ENCODE measurements at places on chromosomes 11 and 22.

- DNase-seq, result no peak
Observed at GRCh38 chr11:76391021-76391420, 9.9 kb downstream of the GVQW3 start.

DNA sequence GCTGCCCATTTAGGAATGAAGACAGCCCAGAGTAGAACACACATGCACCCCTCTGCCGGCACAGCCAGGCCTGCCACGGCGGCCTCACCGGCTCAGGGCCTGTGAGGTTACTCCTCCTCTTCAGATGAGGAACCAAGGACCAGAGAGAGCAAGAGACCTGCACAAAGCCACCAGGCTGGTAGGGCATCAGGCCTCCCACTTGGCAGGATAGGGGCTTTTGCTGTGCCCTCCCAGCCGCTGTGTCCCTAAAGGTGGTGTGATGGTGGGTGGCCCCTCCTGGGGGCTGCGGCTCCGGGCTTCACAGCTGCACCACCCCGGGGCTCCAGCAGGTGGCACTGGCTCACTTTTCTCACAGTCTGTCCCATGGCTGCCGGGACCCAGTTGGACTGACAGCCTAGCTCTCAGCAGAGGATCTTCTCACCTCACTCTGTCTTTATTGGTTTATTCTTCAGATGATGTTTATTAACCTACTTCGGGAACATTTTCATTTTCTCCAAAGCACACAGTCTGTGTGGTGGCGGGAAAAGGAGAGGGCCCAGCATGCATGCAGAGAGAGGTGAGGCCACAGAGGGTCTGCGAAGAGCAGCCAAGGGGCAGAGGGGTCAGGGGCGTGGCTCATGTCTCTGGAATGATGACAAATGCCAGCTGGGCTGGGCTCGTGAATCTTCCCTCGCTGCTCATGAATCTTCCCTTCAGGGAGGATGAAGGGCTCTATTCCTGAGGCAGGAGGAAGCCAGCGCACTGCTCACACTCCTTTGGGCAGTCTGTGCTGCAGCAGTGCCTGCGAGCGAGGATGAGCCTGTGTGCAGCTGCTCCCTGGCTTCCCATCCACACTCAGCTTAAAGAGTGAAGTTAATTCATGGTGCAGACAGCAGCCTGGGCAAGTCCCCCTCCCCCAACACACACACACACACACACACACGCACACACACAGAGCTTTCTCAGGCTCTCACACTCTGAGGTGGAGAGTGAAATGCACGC, 101.1 kb upstream of the PITPNB start:
- DNase-seq, result peak; percentile 16

GRCh38 chr11:122756417-122756816, 81.9 kb upstream of the CRTAM start:
- peak; percentile 87 for DNase-seq

- peak; percentile 35 for DNase-seq
Observed at GRCh38 chr11:79440571-79441460, at the start of gene TENM4. Gene TENM4, minus strand, starts transcription at chr11:79441030. Its CDS starts 371,086 bp downstream, at chr11:79069944.

GRCh38 chr11:110092515-110093406, at the start of gene ZC3H12C:
Gene ZC3H12C, plus strand, starts transcription at chr11:110093392. Its CDS starts 20 bp downstream, at chr11:110093412.
- peak; percentile 90 for DNase-seq

- no peak for DNase-seq
Observed at GRCh38 chr22:38171927-38172831, 9.5 kb downstream of the PLA2G6 start.

DNA sequence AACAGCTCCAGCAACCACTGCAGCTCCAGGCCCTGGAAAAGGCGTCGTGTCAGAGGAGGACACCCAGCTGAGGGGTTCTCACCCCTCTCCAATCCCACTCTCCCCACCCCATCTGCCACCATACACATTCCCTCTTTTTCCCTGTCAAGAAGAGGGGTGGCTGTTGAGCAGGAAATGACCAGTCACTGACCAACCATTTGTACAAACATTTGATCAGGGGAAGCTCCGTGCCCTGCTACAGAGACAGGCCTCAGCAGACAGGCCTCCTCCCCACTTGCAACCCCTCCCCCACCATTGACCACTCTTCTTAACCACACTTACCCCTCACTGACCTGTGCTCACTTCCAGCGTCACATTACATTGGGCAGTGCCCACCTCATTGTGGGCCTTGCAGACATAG, 2.3 kb upstream of the VSIG2 start:
- DNase-seq, result no peak

GRCh38 chr11:129365816-129366215, 9.8 kb upstream of the BARX2 start:
- no peak for DNase-seq

DNA sequence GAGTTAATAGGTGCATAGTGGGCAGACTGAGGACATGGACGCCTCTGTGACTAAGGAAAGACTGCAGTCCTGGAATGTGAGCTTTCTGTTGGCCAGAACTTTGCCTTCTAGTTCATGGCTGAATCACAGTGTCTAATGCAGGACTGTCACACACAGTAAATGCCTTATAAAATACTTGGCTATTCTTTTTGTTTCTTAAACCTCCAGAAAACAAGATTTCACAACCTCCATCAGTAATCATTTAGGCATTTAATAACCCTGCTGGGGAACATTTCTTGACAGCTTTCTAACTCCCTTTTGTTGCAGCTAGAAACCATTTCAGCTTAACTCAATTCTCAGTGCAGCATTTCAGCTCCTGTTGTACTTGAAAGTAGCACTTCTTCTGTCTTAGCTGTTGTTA, 335.8 kb upstream of the DDI1 start:
- no peak for DNase-seq

DNA sequence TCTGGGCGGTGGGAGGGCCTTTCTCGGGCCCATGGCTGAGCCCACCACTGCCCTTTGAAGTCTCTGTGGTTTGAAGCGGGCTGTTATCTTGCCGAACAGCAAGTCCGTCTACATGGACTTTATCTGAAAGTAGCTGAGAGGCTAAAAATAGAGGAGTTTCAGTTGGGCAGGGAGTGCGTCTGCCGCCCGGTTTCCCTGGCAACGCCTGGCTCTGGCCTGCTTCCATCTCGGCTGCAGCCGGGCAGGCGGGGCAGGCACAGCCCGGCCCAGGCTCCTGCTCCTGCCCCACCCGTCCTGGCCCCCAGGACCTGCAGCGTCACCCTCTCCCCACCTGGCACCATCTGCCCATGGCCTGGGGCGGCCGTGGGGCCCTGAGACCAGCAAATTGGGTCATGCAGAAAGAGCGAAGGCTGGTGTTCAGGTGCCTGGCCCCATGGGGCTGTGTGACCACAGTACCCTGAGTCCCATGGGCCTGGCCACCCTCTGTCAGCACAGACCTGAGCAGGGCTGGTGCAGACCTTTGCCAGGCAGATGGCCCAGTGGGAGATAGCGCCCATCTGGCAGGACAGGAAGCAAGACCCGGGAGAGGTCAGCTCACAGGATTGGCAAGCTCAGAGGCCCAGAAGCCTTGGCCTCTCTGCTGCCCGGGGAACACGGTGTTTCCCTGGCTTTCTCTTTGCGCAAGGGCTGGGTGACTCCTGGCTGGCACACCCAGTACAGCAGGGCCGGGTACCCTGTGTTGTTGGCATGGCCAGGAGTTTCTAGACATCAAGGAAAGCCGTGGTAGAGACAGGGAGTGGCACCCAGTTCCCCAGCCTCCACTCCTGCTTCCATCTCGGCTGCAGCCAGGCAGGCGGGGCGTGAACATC, 79.1 kb upstream of the KCNQ1OT1 start:
- DNase-seq, result no peak

GRCh38 chr11:115984228-115984627, 480.0 kb upstream of the CADM1 start:
- DNase-seq, result no peak

- no peak for DNase-seq
Observed at GRCh38 chr11:86930957-86931547, 24.1 kb downstream of the FZD4 start.

- no peak for DNase-seq
Observed at GRCh38 chr22:47322854-47323253, 560.4 kb downstream of the TBC1D22A start.
